ENCODE measurements at places on chromosomes 5 and 9.

DNA sequence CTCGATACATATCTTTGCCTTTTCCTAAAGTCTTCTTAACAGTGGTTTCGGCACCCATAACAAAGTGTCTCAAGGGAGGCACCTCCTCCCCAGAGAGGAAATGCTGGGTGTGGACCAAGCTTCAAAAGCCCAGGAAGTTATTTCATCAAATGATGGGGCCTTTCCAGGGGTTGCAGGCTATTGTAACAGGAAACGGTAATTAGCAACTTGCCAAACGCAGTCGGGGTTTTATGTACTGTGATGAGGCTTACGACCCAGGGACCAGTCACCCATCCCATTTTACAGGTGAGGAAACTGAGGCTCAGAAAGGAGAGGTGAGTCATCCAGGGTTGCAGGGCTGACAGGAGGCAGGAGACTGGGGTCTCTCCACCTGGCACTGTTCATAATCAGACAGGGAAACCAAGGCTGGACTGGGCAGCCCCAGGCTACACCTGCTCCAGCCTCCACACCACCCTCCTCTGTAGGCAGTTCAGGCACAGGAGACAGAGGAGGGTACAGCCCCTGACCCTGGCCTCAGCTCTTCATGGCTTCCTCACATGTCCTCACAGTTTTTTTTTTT is 30.0 kb upstream of the SUSD3 start:
- DNase-seq, result no peak

GRCh38 chr9:8684978-8685708 is 885.6 kb upstream of the DMAC1 start:
- no peak for DNase-seq

GRCh38 chr5:78781611-78782286 is 133.2 kb upstream of the LHFPL2 start:
- DNase-seq, result peak; percentile 8

- DNase-seq, result no peak
These were observed 269.6 kb upstream of the KLF4 start for GRCh38 chr9:107759009-107759822.

DNA sequence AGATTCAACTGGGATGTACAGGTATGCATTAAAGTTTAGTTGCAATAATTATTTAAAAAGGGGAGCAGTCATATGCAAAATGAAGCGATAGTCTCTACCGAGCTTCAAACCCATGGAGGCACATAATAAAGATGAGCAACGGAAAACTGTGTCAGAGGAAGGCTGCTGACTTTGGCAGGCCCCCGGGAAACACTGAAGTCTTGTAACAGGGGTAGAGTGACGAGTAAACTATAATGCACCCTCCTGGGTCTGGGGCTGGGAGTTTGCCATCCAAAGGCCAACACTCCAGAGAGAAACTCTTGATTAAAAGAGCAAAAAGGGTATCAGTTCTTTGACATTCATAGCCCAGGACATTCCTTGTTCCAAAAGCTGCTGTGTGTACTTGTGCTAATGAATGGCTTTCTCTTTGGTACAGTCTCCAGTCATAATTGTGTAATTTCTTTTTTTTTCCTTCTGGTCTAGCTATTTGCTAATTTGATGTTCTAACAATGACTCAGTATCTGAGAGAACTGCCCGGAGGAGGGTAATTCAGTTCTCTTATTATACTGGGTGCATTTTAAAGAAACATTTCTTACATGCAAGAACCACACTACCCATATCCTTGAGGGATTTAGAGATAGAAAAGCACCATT is 59.2 kb downstream of the TNC start:
- peak; percentile 35 for DNase-seq

GRCh38 chr5:162217037-162217436 is 149.5 kb downstream of the GABRG2 start:
- DNase-seq, result no peak

- no peak for DNase-seq
These were observed 195.3 kb downstream of the FBXL7 start for GRCh38 chr5:15695215-15695731.

GRCh38 chr5:108545301-108545700 is 163.4 kb upstream of the FBXL17 start:
- DNase-seq, result no peak

DNA sequence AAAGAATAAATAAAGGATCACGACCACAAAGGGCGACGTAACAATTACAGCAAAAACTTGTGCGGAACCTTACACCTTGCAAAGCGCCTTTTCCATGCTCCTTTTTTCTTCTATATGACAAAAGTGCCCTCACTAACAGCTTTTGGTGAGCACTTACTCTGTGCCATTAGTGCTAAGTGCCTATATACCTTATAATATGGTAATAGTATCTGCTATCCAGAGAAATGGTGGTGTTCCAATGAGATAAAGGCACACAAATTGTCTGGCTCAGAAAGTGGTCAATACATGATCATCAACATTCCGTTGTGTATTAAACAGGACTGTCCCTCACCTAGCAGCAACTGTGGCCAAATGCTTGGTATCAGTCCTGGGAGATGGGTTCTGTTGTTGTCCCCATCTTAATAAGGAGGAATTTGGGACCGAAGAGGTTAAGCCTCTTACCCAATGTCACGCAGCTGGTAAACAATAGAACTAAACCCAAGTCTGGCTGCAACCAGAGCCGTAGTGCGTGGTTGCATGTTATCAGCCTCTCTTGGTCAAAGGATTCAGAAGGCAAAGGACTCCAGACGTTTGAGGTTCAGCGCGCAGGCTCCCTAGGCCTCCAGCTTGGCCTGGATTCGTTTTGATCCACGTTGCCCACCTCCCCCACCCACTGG is 564 bp upstream of the TOR2A start:
- no peak for DNase-seq

- peak; percentile 20 for DNase-seq
These were observed 132.5 kb upstream of the ADRA1B start for GRCh38 chr5:159783726-159784247.

- DNase-seq, result no peak
These were observed 26.5 kb downstream of the HMCN2 start for GRCh38 chr9:130292106-130292505.

DNA sequence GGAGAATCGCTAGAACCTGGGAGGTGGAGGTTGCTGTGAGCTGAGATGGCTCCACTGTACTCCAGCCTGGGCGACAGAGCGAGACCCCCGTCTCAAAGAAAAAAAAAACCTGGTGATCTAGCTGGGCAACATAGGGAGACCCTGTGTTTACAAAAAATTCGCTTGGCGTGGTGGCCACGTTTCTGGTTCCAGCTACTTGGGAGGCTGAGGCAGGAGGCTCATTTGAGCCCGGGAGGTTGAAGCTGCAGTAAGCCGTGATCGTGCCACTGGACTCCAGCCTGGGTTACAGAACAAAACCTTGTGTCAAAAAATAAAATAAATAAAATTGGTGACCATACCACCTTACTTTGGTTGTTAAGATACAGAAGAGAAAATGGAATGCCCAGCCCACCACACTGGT is 1.8 kb upstream of the HNRNPAB start:
- no peak for DNase-seq
